NCI-H1417 treated with DMSO at 0.1 percent for 48 hours (cell line): ENCODE measurements at places on chromosomes 5 and 9.

DNA sequence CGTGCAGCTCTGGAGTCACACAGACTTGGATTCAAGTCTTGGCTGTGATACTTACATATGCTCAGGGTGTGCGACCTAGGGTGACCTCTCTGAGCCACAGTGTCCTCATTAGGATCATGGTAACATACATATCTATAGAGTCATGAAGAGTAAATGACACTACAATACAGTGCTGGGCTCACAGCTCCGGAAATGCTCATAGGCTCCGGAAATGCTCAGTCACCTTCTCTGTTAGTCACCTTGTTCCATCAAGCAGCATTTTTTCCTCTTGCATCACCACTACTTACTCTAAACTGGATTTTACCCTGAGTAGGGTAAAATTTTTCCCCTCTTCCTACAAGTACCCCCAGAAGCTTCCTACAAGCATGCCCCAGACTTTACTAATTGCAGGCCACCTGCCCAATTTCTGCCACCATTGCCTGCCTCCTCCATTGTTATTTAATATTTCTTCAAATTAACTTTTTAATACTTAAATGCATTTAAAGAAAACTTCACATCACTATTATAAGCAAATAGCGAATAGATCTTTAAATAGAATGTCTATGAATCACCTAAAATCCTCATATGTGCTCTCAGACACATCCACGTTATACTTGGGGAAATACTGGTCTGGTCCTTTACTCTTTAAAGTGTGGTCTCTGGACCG, 147.6 kb upstream of the SPRY4 start:
- no peak for DNase-seq

GRCh38 chr5:15425766-15426165, 74.2 kb upstream of the FBXL7 start:
- no peak for DNase-seq

DNA sequence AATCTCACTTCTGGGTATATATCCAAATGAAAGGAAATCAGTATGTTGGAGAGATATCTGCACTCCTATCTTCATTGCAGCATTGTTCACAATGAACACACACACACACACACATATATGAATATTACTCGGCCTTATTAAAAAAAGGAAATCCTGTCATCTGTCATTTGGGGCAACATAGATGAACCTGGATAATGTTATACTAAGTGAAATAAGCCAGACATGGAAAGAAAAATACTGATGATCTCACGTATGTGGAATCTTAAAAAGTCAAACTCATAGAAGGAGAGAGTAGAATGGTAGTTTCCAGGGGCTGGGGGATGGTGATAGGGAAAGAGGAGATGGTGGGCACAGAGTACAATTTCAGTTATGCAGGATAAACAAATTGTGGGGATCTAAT, 100.3 kb downstream of the EMB start:
- DNase-seq, result no peak

- no peak for DNase-seq
Observed at GRCh38 chr5:150060471-150060870, 25.9 kb downstream of the CSF1R start.

- no peak for DNase-seq
Observed at GRCh38 chr5:36177715-36178523, 26.0 kb downstream of the SKP2 start.

DNA sequence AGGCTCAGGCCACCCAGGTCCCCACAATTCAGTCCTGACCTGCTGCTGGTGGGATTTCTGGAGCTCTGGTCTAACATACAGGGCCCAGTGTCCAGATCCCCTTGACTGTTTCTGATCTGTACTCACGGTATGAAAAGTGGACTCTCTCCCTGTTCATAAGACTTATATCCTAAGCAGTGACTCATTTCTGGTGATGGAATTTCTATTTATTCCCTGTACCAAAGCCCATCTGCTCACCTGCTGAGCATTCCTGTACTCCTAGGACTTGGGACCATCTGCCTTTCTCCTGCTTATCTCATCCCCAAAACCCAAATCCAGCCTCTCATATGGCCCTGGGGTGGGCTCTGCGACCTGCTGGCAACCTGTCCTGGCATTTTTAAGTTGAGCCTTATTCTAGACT, 86.6 kb downstream of the APBA1 start:
- no peak for DNase-seq

DNA sequence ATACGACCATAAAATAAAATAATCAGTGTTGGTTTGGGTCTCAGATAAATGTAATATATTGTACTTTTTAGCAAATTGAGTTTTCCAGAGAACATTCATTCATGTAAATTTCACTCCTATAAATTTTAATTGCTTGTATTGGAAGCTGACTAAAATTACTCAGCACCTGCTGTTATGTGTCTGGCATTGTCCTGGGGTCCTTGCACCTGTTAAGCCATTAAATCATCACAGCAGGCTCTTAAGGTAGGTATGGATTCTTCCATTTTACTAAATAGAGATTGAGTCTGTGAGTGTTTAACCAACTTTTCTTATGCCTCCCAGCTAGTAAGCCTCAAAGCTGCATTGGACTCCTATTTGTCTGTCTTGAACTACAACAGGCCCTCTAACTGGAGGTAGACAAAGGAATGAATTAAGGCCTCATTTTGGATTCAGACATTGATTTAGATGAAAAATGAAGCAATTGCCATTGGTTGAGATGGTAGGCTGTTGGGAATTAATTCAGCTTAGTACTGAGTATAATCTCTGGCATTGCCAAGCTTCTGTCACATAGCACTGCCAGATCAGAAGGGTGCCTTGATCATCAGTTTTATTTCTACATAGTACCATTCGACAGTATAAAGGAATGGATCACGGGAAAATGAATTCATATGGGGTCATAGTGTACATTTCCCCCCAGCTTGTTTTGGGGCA, 78.9 kb downstream of the PARP8 start:
- DNase-seq, result peak; percentile 8

DNA sequence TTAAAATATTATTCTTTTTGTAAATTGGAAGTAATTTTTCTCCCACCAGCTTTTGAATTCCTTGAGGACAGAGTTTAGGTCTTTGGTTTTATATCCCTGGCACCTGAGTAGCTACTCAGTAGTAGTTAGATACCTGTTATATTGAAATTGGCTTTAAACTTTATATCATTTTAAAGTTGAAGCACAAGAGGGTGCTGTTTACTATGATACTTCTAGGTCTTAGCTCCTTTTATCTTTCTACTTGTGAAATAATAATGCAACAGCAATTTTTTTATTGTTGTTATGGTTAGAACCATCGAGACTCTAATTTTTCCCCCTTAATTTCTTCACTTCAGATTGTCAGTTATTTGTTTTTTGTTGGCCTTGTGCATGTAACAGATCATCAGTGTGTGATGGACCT, 46.3 kb downstream of the AP3S1 start:
- DNase-seq, result no peak

- DNase-seq, result no peak
Observed at GRCh38 chr5:134189031-134189430, 12.3 kb upstream of the SKP1 start.

GRCh38 chr5:109863752-109864151, 174.0 kb downstream of the MAN2A1 start:
- DNase-seq, result no peak

GRCh38 chr9:77127071-77127470, 50.3 kb upstream of the VPS13A start:
- DNase-seq, result no peak

- no peak for DNase-seq
Observed at GRCh38 chr9:32424616-32425015, 40.2 kb downstream of the ACO1 start.

DNA sequence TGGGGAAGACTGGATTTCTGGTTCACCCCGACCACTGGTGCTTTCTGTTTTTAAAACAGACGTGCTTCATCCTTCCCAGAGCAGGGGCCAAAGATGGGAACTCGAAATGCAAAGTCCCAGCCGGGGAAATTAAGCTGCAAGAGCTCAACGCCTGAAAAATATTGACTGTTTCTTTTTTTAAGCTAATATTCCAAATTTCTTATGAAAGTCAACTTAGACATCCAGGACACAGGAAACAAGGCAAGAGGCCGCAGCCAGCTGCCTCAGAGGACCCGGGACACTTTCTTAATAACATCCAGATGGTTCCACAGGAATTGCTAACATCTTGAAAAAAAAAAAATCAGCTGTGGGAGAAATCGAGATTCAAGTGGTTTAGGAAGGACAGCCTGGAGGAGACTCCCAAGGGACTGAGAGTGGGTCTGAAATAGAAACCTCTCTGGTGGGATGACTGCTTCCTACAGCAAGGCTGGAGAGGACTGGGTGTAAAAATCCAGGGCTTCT, 144.9 kb downstream of the FGF1 start:
- DNase-seq, result no peak

DNA sequence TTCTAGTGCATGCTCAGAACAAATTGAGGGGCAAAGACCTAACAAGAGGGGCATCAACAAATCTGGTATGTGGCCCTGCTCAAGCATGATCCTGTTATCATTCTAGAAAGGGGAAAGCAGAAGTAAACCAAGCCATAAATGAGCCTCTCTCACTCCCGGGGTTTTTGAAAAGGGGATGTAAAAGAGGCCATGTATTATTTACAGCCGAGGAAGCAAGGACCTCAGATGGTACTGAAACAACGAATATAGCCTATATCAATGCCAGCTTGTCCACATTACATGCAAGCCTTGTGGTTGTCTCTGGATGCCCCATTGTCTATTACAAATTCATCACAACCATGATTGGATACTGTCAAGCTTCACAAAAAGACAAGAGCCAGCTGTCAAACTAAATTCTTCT, 211.3 kb downstream of the DCP2 start:
- no peak for DNase-seq

- no peak for DNase-seq
Observed at GRCh38 chr9:2919347-2919746, 75.5 kb upstream of the PUM3 start.

DNA sequence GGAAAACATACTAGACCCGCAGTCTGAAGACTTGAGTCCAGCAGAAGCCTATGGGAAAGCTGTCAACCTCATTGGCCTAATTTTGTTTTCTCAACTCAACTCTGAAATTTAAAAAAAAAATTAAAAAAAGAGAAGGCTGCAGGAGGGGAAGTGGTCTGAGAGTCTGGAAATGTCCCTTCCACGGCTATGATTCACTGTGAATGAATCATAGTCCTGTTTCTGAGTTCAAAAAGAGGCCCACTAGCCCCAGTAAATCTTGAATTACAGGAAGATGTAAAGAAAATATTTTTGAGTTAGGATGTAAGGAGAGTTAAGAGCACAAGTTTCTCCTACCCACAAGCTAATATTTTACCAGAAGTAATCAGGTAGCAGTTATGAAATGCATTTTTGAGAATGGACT, 565.5 kb upstream of the DMAC1 start:
- DNase-seq, result no peak

DNA sequence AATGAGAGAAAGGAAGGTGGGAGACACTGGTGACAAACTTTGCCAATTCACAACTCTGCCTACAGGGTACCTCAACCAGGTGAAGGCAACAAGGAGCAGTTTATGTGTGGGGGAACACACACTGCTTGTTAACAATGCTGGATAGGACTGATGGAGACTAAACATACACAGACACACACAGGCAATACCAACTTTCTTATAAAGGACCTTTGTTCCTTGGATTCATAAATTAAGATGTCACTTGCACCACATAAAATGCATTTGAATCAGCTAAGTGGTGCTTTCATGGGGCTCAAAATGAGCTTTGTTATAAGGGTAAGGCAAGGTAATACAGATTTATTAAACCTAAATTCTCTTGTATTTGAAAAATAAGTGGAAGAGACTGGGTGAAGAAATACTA, 4.0 kb downstream of the TSTD2 start:
- no peak for DNase-seq

- no peak for DNase-seq
Observed at GRCh38 chr5:117103703-117104102, 529.1 kb upstream of the SEMA6A start.

DNA sequence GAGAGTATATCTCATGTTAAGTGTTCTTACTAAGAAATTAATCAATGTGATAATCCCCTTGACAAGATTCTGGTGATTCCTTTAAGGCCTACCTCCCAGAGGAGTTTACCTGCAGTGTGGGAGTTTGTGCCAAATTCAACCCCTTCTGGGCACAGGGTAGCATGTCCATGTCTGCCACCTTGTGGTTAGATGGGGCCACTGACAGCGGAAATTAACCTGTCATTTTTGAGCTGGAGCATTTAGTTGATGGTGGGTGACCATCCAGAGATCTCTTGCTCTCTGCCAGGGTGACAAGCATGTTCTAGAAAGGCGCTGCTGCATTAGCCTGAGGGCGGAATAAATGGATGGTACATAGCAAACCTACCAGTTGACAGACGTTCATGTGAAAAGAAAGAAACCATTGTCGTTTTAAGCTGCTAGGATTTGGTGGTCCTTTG, 132.2 kb downstream of the FBXO4 start:
- DNase-seq, result no peak

GRCh38 chr5:42467572-42467971, 44.3 kb downstream of the GHR start:
- no peak for DNase-seq

- no peak for DNase-seq
Observed at GRCh38 chr9:83996126-83996525, 15.5 kb downstream of the RMI1 start.

DNA sequence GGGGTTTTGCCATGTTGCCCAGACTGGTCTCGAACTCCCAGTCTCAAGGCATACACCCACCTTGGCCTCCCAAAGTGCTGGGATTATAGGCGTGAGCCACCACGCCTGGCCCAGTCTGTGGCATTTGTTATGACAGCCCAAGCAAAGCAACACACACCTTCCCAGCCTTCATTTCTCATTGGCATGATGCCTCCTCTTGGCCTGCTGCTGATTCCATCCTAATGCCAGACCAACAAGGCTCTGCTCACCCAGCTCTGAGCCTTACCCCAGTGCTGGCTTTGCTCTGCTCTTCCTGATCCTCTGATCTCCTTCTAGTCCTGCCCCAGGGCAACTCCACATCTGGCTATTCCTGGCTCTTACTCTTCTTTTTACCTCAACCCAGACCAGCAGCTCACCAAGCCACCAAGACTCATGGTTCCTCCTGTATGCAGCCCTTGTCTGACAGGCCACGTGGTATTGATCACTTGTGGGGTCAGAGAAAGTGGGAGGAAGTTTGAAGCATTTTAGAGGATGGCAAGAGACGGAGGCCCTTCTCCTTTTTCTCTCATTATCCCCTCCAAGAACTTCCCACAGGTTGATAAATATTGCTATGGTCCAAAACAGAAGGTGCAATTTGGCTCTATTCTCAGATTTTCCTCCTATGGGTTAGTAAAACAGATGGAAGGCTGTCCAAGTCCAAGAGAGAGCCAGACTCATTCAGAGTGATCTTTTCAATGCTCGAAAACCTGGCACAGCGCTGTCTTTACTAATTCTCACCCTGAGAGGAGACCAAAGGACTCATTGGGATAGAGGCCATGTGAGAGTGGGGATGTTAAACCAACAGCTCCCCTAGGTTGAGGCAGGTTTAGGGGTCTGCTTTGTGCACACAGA, 958 bp downstream of the CD180 start:
- DNase-seq, result no peak
